T-helper 2 cell treated with Interferon-gamma antibody and Interleukin-4, amounts not matched to agents 5 μg/mL and 100 μg/mL, for 36 hours (primary cell): ENCODE measurements at places on chromosomes 13 and 19.

DNA sequence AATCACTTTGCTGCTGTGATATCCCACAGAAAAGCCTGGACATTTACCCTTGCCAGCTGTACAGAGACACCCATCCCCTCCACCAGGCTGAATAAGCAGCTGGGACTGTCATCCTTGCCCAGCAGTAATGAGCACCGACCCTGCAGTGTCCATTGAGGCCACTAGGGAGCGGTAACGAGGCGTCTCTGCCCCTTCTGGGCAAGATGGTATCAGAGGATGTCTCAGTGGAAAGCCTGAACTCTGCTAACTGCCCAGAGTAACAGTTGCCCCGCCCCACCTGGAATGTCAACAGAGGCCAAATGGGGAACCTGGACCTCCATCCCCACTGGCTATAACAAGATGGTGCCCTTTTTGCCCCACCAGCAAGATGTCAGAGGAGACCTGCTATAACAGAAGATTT is 22.8 kb upstream of the CEACAM20 start:
- DNase-seq: no peak

DNA sequence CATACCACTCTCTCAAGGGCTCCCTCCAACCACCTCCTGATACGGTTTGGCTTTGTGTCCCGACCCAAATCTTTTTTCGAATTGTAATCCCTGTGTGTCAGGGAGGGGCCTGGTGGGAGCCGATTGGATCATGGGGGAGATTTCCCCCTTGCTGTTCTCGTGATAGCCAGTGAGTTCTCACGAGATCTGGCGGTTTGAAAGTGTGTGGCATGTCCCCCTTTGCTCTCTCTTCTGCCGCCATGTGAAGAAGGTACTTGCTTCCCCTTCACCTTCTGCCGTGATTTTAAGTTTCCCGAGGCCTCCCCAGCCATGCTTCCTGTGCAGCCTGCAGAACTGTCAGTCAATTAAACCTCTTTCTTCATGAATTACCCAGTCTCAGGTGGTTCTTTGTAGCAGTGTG is 34.7 kb upstream of the SLC15A1 start:
- DNase-seq: no peak

GRCh38 chr19:4578552-4579248 is 19.2 kb upstream of the SEMA6B start:
- no peak for DNase-seq

DNA sequence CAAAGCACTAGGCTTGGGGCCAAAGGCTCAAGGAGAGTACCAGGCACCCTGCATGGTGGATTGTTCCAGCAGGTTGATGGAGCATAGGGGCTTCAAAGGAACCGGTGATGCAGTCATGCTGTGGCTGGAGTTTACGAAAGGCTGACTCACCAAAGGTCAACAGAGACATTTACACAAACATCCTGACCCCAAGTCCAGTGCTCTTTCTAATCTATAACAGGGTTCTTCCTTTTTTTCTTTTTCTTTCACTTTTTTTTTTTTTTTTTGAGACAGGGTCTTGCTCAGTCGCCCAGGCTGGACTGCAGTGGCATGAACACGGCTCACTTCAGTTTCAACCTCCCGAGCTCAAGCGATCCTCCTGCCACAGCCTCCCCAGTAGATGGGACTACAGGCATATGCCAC is 35.6 kb upstream of the TPTE2 start:
- DNase-seq: no peak

- no peak for DNase-seq
Observed at GRCh38 chr13:28716511-28716910, 2.3 kb downstream of the SLC46A3 start.

GRCh38 chr13:76542176-76542575 is 344.0 kb downstream of the KCTD12 start:
- DNase-seq: no peak

DNA sequence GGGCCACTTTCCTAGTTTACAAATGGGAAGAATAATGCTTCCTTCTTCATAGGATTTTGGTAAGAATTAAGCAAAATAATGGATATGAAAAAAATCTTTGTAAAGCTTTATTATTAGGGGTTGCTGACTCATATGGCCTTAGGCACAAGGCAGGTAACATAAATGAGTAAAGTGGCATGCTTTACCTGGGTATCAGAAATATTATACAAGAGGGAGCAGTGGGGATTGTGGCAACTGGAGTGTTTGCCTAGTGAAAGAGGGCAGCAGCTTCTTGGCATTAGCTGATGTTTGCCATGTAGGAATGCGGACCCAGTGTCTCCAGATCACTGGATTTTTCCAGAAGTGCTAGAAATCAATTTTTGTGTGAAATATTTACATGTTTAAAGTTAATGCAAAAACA is 19.5 kb downstream of the WDFY2 start:
- no peak for DNase-seq

- DNase-seq: no peak
Observed at GRCh38 chr13:103948426-103948825, 882.2 kb upstream of the SLC10A2 start.

GRCh38 chr13:21987793-21988192 is 316.9 kb downstream of the FGF9 start:
- no peak for DNase-seq

DNA sequence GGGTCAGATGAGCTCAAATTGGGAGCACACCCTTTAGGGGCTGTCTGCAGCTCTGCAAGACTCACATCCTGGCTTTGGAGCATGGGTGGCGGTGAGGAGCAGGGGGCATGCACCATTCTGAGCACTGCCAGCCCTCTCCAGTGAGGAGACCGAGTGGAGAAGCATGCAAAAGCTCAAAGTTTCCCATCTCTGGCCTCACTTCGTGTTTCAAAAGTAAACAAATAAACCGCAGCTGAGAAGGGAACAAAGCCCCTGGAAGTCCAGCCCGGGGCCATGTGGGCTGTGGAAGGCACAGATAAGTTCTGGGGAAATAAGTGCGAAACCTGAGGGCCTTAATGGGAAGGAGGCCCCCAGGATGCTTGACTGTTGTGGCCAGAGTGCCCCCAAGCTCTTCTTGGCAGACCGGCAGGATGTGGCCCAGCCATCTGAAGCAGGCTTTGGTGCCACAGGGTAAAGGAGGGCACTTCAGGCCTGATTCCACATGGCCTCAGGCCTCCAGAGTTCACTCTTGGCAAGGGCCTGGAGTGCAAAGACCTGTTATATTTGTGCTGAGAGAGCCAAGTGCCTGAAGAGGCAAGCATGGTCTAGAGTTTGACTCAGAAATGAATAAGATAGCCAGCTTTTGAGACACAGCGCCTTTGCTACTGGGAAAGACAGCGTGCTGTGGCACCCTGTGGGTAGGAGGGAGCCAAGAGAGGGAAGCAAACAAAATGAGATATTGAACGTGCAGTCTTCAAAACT is 1.2 kb downstream of the MEDAG start:
- DNase-seq: no peak

DNA sequence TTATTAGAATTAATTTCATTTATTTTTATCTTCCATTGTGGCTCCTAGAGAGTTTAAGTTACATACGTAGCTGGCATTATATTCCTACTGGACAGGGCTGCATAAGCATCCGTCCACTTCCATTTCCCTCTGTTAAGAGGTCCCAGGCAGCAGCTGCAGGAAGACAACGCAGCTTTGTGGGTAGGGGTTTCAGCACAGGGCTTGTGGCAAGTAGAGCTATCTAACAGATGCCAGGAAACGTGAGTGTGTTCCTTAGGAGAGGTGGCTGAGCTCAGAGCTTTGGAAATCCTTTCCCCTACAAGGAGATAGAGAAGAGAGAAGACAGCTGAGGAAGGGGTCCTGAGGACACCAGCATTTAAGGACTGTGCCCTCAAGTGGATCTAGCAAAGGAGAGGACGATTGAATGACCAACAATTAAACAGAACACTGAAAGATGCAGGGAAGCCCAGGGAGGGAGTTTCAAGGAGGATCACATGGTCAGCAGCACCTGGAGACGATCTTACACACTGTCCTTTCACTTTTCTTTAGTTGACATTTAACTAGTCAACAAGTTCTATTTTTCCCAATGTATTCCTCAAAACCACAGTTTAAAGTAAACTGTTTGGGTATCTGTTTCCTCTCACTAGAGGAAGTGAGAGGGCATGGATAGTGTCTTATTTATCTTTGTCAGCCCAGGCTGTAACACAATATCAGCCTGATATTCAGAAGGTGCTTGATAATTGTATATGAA is 2.3 kb upstream of the N4BP2L1 start:
- no peak for DNase-seq

DNA sequence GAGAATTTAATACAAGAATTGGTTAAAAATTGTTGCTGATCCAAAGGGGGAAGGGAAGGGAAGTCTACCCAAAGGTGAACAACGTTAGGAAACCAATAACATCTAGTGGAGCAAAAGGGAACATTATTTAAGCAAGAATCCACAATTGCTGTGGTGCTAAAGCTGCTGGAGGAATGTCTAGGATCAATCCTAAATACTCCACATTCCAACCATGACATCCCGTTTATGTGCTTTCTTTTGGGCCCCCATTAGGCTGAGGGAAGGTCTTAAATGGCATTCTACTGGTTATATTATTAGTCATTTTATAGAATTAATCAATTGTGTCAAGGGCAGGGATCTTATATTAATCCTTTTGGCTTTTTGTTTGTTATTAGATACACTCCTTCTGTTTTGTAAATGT is 39.9 kb upstream of the VWA8 start:
- no peak for DNase-seq

DNA sequence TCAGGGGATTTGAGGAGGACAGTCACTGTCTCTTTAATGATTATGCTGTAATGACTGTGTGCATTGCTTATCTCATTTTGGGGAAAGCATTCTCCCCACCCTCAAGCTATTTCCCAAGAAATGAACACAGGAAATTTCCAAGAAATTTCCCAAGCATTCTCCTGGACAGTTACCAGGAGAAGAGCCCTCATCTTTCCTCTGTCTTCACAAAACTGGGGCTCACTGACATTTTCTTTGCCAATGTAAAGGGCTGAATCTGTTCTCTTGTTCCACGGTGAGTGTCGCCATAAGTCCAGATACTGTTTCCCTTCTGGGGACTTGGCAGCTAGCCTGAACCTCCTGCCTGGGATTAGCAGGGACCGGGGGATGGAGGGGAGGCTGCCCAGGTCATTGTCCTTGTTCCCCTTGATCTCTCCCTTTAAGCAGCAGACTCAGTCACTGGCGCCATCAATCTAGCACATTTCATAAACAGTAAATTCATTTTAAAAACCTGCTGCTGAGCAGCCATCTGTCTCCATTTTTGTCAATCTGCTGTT is 172.8 kb downstream of the DNAJC15 start:
- no peak for DNase-seq

- DNase-seq: no peak
Observed at GRCh38 chr13:92838786-92839185, 387.8 kb upstream of the GPC6 start.

GRCh38 chr13:106140476-106140875 is 395.0 kb downstream of the EFNB2 start:
- DNase-seq: no peak

DNA sequence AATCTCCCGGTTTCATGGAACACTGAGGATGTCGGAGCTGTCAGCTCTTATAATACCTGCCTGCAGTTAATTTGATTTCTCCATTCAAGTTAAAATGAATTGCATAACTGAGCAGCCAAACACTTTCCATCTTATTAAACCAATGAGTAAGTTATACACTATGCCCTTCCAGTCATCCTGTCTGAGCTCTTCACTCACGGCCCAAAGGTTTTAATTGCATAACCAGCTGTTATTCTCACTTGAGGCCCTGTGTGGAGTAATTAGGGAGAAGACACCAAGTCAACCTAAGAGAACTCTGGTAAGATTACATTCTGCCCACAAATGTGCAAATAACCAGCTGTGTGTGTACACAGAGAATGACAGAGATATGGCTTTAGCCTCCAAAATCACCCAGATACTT is 303.5 kb downstream of the TBC1D4 start:
- no peak for DNase-seq

- DNase-seq: no peak
Observed at GRCh38 chr19:41701401-41702075, 6.9 kb upstream of the CEACAM5 start.

- no peak for DNase-seq
Observed at GRCh38 chr19:12544401-12544876, 6.8 kb downstream of the ZNF564 start.

GRCh38 chr19:7393459-7393858 is 44.7 kb downstream of the ARHGEF18 start:
- DNase-seq: no peak

GRCh38 chr19:45825917-45826893 is 11.1 kb upstream of the RSPH6A start:
- no peak for DNase-seq

DNA sequence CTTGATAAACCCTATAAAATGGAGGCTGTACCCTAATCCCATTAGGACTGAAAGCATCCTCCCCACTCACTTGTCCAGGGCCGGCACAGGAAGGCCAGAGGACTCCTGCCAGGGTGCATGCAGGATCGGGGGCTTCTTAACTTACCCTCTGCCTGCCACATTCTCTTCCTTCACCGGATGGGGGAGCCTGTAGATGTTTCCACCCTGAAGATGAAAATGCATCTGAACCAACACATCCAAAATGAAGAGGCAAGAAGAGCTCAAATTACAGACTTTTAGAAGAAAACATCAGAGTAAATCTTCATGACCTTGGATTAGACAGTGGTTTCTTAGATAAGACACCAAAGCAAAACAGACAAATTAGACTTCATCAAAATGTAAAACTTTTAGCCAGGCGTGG is 25.9 kb upstream of the NAPA start:
- DNase-seq: no peak

- no peak for DNase-seq
Observed at GRCh38 chr13:36520111-36520510, 87.8 kb downstream of the CCNA1 start.

DNA sequence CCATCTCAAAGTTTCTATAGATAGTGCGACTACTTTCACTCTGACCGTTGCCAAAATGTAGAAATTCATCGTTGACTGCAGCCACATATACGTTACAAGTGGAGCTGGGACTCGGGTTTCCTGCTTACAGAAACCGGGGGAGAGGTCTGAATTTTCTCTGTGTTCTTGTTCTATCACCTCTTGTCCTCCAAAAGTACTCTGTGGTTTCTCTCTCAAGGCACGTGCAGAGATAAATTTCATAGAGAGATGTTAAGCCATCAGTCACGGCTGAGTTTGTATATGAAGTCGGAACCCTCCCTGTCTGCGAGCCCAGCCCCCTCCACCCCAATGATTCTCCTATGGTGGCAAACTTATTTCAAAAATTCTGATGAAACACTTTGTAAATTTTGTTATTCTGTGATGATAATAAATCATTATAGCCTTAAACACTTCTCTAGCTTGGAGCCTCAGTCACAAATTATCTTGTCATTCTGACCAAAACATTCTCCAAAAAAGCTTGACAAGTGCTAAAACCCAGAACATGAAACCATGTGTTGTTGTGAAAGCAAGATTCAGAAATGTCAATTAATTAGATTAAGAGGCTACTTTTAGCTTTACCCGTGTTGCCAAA is 87.5 kb downstream of the TSHZ3 start:
- no peak for DNase-seq

DNA sequence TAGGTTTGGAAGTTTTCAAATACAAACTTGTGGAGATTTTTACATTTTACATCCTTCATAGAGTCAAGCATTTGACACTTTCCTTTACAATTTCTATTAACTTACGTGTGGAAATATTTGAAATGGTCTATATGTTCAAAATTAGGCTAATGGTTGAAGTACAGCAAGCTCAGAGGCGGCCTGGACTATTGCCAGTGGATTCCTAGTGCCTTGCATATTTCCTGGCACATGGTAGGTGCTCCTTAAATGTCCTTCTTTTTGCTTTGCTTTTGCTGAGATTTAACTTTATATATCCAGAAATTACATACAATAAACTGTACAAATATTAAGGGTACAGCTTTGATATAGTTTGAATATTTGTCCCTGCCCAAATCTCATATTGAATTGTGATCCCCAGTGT is 93.9 kb downstream of the UBL3 start:
- no peak for DNase-seq

- no peak for DNase-seq
Observed at GRCh38 chr13:99191900-99192399, 8.7 kb upstream of the UBAC2 start.

- no peak for DNase-seq
Observed at GRCh38 chr13:33079960-33080359, 63.7 kb downstream of the KL start.
